AG08395 (cell line): ENCODE measurements at places on chromosomes 5 and 9.
A peak's percentile ranks its signal among the peaks of the same experiment; 100 is the strongest.

GRCh38 chr9:121731090-121731489, 79.7 kb downstream of the DAB2IP start:
- no peak for DNase-seq

- DNase-seq, result peak; percentile 62
Measured at GRCh38 chr5:73902327-73903051, 276.5 kb downstream of the ARHGEF28 start.

DNA sequence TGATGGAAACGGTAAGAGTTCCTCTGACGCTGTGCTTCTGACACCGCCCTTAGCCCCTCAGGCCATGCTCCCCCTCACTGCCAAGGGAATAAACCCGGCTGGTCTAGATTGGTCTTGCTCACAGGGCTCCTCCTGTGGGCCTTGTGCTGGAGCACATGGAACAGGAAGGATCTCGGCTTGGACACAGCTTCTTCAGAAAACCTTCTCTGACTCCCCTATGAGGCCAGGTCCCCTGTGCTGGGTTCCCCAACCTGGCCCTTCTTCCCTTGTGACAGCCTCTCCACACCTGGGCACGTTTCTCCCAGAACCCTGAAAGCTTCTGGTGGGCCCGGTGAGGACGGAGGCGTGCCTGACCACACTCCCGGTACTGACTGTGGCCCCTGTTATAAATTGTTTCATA, 8.2 kb downstream of the SPATA31E1 start:
- DNase-seq, result no peak

GRCh38 chr5:139277171-139277570, 16.4 kb upstream of the MATR3 start:
- no peak for DNase-seq

GRCh38 chr9:100669968-100670367, 92.1 kb downstream of the CAVIN4 start:
- no peak for DNase-seq

DNA sequence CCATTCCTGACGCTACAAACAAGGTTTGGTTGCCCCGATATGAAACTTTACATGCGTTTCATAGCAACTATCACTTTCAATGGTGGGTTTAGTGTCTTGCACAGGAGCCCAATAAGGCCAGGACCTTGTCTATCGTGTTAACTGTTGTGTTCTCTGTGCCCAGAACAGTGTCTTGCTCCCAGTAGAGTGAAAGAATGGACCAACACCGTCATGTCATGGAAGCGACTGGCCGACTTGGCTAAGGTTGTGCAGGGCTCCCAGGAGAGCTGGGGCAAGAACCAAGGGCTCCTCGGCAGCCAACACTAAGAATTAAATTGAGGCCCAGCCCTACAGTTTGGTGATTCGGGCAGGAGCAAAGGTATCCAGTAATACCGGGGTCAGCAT, 498 bp upstream of the ARHGEF37 start:
- no peak for DNase-seq

- DNase-seq, result no peak
Measured at GRCh38 chr9:126756876-126757415, 47.9 kb upstream of the ZBTB43 start.

GRCh38 chr5:160699301-160699700, 152.7 kb downstream of the ATP10B start:
- no peak for DNase-seq

DNA sequence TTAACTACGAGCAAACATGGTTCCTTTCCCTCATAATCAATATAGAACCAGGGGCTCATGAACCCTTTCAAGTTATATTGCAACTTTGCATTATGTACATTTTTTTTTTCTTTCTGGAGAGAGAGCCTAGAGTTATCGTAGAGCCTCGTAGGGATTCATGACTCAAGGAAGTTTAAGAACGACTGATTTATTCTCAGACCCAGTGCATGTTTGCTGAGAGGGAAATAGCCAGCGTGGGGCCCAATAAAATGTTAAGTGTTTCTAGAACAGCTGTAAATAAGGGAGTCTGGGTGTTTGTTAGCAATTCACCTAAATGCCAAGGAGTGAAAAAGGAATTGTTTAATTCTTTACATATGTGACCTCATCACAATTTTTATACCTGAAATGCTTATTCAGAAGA, 119.0 kb upstream of the KLF9 start:
- no peak for DNase-seq

DNA sequence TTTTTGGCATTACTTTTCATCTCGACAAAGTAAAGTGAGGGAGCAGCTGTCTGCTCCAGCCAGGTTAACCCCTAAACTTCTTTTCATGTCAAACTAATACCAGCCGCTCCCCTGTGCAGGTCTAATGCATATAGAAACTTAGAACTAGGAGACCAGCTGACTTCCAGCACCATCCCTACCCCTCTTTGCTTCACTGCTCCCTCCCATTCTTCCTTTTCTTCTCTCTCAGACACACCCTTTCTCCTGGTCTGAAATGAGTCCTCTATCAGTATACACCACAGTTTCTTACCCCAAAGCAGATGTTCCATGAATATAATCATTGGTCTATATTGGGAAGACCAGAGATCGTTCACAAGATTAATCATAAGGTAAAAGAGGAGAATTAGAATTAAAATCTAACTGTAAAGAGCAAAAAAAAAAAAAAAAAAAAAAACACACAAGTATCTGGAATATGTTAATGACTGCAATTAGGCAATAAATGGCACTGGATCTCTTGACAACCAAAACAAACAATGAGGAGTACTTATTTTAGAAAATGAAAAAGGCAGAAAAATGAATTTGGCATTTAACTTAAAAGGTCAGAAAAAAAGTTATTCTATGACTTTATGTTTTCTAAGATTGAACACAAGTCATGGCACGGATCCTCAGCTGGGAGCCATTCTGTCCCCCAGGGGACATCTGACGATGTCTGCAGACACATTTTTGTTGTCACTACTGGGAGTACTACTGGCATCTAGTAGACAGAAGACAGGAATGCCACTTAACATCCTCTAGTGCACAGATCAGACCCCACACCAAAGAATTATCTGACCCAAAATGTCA, 209.8 kb downstream of the PJA2 start:
- no peak for DNase-seq

DNA sequence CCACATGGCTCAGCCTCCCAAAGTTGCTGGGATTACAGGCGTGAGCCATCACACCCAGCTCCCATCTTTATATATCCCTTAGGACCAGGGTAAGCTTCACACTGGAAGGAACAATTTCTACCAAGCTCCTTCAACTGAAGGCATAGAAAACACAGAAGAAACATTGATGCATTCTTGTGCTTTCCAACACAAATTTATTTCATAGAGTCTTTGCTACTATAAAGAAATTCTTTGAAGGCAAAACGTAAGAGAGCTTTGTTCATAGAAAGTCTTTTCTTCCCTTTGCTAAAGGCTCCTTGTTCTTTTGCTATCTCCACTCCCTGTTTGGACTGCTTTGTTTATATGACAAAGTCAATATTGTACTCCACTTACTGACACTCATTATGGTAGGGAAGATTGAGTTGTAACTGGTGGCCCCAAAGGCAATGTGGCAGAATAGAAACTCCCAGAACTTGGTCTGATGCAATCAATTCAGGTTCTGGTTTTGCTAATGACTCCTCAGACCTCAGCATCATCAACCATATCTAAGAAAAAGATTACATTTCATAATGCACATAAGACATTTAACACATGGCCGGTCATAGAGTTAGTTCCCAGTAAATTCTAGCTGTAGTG, 97.4 kb upstream of the CLINT1 start:
- DNase-seq, result no peak

DNA sequence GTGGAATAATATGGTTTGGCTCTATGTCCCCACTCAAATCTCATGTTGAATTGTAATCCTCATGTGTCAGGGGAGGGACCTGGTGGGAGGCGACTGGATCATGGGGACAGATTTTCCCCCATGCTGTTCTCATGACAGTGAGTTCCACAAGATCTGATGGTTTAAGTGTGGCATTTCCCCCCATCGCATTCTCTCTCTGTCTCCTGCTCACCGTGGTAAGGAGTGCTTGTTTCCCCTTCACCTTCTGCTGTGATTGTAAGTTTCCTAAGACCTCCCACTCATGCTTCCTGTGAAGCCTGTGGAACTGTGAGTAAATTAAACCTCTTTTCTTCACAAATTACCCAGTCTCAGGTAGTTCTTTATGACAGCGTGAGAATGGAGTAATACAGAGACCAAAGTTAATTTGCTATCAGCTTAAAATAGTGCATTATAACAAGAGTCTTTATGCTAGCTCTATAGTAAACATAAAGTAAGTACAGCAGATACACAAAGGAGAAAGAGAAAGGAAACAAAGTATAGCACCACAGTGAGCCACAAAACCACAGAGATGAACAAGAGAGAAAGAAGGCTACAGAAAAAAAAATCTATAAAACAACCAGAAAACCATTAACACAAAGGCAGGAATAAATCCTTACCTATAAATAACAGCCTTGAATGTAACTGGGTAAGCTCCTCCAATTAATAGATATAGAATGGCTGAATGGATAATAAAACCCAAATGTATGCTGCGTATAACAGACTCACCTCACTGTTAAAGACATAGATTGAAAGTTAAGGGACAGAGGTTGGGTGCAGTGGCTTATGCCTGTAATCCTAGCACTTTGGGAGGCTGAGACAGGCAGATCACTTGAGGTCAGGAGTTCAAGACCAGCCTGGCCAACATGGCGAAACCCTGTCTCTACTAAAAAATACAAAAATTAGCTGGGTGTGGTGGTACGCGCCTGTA, 39.7 kb downstream of the RAPGEF6 start:
- no peak for DNase-seq

GRCh38 chr5:159749146-159749545, 167.1 kb upstream of the ADRA1B start:
- DNase-seq, result no peak

DNA sequence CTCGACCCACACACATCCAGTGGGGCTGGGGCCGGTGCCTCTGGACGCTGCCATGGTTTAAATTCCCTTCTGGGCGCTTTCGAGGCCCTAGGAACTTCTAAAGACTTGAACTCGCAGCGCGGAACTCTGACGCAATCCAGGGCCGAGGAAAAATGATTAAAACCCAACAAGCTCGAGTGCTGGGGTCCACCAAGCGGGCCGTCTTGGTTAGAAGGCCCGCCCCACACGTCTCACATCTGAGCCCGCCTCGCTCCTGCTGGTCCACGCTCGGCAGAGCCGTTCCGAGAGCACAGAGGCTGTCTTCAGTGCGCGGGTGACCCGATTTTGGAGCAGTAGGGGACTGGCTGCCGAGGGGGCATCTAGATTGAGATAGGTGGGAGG, 1.5 kb downstream of the CRHBP start:
- no peak for DNase-seq

GRCh38 chr9:13397220-13397619, 117.7 kb upstream of the MPDZ start:
- no peak for DNase-seq

GRCh38 chr9:129458663-129459546, 162.0 kb downstream of the C9orf50 start:
- no peak for DNase-seq

GRCh38 chr5:80341016-80341775, 21.4 kb downstream of the SPZ1 start:
- no peak for DNase-seq

- no peak for DNase-seq
Measured at GRCh38 chr5:5403741-5404140, 18.7 kb upstream of the ICE1 start.
